Left ventricle myocardium inferior (tissue), 1 donor: ENCODE measurements at places on chromosomes 4 and X.

DNA sequence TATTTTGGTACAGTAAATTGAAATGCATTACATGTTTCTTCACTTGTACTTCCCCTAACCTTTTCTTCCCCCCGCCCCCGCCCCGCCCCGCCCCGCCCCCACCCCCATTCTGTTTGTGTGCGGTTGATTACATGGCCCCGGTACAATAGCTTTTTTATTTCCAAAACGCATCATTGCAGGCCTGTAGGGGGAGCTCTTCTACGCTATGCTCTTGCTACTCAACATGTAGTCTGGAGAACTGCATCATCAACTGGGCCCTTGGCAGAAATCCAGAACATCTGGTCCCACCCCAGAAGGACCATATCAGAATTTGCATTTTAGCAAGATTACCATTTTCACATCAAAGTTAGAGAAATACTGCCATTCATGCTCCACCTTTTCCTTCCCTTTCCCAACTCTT lies 333.3 kb upstream of the DDX53 start:
- DNase-seq = no peak

- peak; percentile 60 for DNase-seq
These were observed 5.8 kb downstream of the SRPX2 start for GRCh38 chrX:100649550-100650356.

GRCh38 chr4:164212134-164212533 lies 541.8 kb upstream of the SMIM31 start:
- no peak for DNase-seq

DNA sequence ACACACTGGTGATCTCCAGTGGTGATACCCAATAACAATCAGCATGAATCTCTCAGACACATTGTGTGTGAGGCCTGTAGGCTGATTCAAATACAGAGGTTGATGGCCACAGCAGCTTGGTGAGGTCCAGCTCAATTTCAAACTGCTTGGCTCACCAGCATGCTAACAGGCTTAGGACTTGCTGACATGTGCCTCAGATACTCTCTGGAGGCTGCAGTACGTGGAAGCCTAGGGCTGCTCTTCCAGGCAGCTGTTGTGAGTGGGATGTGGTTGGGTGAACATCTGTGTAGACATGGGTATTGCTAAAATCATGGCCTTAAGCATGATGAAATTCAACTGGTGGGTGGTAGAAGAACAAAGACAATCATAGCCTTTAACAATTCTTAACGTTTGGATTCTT lies 4.3 kb downstream of the CXCL9 start:
- DNase-seq = no peak

GRCh38 chr4:157674699-157675098 lies 454.2 kb downstream of the GRIA2 start:
- no peak for DNase-seq

DNA sequence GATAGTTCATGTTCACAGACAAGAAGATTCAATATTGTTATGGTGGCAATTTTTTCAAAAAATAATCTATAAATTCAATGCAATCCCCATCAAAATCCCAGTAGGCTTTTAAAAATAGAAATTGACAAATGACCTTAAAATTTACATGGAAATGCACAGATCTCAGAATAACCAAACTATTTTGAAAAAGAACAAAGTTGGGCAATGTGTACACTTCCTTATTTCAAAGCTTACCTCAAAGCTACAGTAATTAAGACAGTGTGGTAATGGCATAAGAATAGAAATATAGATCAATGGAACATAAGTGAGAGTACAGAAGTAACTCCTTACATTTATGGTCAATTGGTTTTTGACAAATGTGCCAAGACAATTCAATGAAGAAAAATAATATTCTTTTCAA lies 39.0 kb downstream of the FRMD7 start:
- no peak for DNase-seq

DNA sequence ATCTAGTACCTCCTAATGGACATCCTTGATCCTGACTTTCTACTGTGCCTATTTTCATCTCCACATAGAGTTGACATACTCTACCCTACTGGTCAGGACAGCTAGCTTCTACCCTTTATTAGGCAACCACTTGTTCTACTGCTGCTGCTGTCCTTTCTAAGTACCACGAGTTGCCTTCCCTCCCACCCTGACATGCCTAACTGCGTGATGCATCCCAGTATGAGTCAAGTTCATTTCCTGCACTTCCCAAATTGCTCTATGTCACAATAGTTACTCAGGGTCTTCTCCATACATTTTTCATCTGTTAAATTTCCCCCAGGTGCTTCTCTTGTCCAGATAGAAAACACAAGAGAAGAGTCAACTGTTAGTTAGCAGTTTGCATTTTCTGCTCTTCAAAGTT lies 133.4 kb downstream of the TBC1D19 start:
- no peak for DNase-seq

GRCh38 chr4:144289667-144290428 lies 149.3 kb upstream of the GYPA start:
- no peak for DNase-seq

DNA sequence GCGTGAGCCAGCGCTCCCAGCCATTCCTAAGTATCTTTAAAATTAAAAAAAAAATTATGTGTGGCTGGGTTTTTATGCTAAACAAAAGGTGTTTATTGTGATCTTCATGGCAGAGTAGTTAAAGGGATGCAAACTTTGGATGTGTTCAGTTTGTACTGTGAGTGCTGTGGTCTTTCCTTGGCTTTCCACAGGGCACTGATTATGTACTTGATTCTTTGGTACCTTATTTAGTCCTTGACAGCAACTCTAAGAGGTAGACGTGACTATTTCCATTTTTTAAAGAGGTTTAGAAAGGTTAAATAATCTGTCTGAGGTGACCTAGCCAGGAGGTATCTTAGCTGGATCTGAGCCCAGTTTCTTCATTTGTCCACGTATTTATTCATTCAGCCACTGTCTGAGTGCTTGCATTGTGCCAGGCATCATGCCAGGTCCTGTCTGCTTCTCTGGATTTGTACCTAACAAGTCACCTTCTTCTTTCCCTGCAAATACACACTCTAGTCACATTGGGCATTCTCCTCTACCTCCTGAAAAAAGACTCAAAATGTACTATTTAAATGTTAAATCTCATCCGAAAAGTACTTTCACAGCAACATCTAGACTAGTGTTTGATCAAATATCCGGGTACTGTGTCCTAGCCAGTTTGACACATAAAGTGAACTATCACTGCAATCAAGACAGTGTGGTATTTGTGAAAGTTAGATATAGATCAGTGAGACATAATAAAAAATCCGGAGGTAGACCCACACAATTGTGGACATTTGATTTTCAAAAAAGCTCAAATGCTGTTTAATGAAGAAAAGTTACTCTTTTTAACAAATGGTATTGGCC lies 31.5 kb downstream of the WWC2 start:
- peak; percentile 61 for DNase-seq

GRCh38 chrX:147914591-147914990 lies 2.9 kb downstream of the FMR1 start:
- DNase-seq = no peak

DNA sequence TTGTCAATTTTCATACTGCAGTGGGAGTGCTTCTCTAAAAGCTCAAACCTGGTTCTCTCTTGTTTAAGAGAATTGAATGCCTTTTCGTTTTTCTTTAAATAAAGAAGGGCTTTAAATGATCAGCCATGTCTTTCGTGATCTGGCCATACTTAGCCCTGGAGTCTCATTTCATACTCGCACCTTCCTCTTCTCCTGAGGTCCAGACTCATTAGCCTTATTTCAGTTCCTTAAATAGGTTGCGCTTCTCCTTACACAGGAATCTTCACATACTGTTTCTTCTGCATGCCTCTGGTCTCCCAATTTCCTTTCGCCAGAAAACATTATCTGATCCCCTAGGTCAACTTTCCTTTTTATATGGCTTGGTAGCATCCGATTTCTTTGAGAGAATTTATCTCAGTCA lies 565.6 kb upstream of the TENM3 start:
- no peak for DNase-seq

GRCh38 chrX:109327251-109327650 lies 154.6 kb downstream of the GUCY2F start:
- DNase-seq = no peak

GRCh38 chrX:153921070-153921469 lies 5.0 kb downstream of the ARHGAP4 start:
- DNase-seq = no peak

- no peak for DNase-seq
These were observed 5.3 kb downstream of the EDA2R start for GRCh38 chrX:66633541-66633940.

DNA sequence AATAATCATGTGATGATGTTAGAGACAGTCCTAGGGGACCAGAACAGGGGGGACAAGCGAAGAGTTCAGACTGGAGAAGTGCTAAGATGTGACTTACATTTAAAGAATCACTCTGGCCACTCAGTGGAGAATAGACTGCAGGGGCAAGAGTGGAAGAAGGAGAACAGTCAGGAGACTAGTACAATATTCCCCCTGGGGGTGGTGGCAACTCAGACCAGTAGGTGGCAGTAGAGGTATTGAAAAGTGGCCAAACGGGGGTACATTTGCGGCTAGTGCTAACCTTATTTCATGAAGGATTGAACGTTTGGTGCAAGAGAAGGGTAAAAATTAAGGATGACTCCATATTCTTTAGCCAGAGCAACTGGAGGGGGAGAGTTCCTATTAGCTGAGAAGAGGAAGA lies 2.7 kb upstream of the BMX start:
- peak; percentile 16 for DNase-seq

GRCh38 chr4:78308517-78308916 lies 243.1 kb upstream of the ANXA3 start:
- no peak for DNase-seq

- peak; percentile 14 for DNase-seq
These were observed 37.7 kb downstream of the ETDC start for GRCh38 chrX:135346975-135347374.

DNA sequence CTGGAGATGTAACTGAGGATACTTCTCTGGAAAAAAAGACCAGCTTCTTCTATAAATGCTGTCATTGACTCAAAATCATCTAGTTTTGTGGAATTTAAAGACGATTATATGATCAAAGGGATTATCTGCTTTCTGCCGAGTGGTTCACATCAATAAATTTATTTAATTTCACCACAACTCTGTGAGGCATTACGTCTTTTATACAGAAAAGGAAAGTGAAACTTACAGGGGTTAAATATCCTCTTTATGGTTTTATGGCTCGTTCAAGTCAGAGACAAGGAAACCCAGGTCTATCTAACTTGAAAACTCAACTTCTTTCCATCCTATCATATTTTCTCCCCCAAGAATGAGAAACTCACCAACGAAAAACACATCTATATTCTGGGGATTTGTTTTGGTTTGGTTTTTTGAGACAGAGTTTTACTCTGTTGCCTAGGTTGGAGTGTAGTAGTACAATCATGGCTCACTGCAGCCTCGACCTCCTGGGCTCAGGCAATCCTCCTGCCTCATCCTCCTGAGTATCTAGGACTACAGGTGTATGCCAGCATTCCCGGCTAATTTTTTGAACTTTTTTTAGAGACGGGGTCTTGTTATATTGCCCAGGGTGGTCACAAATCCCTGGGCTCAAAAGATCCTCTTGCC lies 377.9 kb upstream of the EMCN start:
- no peak for DNase-seq

DNA sequence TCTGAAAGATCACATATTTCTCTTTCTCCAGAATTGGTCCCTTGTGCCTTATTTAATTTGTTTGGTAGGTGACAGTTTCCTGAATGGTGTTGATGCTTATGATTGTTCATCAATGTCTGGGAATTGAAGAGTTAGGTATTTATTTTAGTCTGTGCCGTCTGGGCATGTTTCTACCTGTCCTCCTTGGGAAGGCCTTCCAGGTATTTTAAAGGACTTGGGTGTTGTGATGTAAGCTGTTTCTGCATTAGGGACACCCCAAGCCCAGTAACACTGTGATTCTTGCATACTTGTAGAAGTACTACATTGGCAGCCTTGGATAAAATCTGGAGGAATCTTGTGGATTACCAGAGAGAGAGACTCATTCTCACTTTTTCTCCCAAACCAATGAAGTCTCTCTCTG lies 120.8 kb upstream of the CXXC4 start:
- no peak for DNase-seq

DNA sequence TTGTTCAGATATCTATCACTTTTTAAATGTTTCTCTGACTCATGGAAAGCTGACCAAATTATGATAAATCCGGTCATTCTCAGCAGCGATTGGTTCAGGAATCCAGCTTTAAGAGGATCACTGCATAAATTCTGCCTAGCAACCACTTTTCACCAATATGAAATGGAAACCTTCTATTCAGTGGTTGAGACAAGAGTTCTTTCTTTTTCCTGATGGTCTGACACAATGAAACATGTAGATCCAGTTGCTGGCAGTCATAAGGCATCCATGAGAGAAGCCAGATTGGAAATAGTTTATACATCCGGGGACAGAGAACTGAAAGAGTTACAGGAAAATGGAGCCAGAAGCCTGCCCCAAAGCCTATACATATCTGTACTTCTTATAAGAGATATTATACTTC lies 27.2 kb downstream of the MAB21L2 start:
- DNase-seq = no peak

GRCh38 chrX:152899111-152899873 lies 1.4 kb downstream of the ZNF185 start:
- DNase-seq = no peak

DNA sequence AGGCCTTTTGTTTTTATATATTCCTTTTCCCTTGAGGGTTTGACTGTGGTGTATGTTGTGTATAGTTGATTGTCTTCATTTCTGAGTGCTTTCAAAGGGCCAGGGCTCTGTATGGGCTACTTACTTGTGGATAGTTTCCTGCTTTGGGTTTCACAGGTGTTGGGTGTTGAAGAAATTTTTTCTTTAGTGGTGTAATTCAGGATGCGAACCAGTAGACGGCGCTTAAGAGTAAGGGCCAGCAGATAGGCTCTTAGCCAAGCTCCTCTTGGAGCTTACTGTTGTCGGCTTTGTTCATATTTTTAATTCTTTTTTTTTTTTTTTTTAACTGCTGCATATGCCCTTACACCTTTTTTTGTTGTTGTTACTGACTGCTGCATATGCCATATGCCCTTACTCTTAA lies 276.3 kb upstream of the GALNT7 start:
- DNase-seq = no peak

GRCh38 chr4:101081695-101082369 lies 265.5 kb downstream of the PPP3CA start:
- DNase-seq = no peak

DNA sequence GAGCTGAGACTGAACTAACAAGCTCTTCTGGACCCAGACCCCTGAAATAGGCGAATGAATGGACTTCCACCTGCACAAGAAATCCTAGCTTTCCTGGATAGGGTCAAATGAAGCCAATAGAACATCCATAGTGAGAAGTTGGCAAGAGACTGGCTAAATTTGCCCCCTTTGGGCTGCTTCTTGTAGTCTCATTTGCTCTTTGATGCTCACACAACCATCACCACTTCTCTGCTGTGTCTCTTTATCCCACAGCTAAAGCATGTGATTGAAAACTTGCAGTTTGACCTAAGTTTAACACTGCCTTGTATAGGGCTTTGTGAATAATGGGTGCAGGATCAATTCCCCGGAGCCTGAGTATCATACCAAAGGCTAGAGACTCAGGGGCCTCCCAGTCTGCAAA lies 38.2 kb downstream of the NLGN3 start:
- DNase-seq = no peak
